ENCODE measurements at places on chromosomes 5 and 9.

DNA sequence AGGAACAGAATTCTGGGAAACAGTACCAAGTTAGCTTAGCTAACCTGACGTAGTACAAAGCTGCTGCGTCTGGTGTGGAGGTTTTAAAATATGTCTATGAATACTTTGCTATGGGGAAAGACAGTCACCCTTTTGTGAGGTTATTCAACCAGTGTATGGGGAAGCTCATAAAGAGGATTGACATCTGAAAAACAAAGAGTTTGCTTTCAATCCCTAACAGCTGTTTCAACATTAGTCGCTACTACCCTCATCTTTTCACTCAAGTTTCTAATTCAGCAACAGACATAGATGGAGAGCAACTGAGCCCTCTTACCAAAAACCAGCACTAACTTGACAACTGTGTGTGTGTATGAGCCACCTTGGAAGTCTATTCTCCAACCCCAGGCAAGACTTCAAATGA lies 7.8 kb upstream of the MSANTD3 start:
- DNase-seq = no peak

DNA sequence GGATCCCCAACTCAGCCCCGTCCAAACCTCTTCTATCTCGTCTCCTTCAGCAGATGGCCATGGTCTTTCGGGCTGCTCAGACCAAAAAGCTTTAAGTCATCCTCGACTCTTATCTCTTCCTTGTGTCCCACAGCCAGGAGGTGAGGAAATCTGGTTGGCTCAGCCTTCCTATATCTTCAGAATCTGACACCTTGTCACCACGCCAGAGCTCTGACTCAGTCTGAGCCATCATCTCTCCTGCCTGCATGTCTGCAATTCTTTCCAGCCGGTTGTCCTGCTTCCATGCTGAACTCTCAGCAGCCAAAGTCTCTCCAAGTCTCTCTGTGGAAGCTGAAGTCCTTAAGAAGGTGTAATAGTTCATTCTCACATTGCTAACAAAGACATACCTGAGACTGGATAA lies 419.3 kb upstream of the ADAMTS16 start:
- no peak for DNase-seq

- DNase-seq = no peak
Observed at GRCh38 chr5:146394486-146394885, 52.6 kb upstream of the TCERG1 start.

GRCh38 chr5:177087398-177088005 lies 787 bp downstream of the FGFR4 start:
- DNase-seq = no peak

DNA sequence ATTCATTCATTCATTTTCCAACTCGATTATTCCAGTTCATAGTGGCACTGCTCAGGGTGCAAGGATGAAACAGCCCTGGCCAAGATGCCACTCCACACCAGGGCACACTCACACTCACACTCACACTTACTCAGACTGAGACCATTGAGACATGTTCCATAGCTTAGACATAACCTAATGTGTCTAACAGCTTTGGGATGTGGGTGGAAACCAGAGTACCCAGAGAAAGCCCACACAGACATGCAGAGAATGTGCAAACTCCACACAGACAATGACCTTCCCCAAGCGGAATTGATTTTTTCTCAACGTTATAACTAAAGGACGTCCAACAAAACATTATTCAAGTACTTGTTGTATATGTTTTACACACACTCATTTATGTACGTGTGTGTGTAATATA lies 1363.5 kb downstream of the EFNA5 start:
- no peak for DNase-seq

- no peak for DNase-seq
Observed at GRCh38 chr5:174527916-174528540, 196.4 kb upstream of the MSX2 start.

GRCh38 chr5:82534986-82535385 lies 256.8 kb upstream of the RPS23 start:
- no peak for DNase-seq

DNA sequence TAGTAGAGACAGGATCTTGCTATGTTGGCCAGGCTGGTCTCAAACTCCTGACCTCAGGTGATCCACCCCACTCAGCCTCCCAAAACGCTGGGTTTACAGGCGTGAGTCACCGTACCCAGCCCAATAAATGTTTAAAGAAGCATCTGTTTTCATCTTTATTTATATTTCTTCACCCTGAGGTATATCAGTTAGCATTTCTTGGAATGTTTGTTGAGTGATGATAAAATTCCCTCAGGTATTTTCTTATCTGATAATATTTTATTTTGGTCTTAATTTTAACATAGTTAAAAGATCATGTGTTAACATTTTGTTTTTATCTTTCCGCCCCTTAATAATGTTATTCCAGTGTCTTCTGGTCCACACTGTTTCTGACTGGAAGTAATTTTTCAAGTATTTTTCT lies 839.6 kb upstream of the CDH10 start:
- DNase-seq = no peak

GRCh38 chr9:77457916-77458592 lies 190.1 kb downstream of the GNA14 start:
- DNase-seq = peak; percentile 54

- DNase-seq = no peak
Observed at GRCh38 chr9:87883990-87884389, 1.3 kb downstream of the SPATA31E1 start.

- peak; percentile 5 for DNase-seq
Observed at GRCh38 chr9:706606-707459, 134.7 kb upstream of the DMRT1 start.

DNA sequence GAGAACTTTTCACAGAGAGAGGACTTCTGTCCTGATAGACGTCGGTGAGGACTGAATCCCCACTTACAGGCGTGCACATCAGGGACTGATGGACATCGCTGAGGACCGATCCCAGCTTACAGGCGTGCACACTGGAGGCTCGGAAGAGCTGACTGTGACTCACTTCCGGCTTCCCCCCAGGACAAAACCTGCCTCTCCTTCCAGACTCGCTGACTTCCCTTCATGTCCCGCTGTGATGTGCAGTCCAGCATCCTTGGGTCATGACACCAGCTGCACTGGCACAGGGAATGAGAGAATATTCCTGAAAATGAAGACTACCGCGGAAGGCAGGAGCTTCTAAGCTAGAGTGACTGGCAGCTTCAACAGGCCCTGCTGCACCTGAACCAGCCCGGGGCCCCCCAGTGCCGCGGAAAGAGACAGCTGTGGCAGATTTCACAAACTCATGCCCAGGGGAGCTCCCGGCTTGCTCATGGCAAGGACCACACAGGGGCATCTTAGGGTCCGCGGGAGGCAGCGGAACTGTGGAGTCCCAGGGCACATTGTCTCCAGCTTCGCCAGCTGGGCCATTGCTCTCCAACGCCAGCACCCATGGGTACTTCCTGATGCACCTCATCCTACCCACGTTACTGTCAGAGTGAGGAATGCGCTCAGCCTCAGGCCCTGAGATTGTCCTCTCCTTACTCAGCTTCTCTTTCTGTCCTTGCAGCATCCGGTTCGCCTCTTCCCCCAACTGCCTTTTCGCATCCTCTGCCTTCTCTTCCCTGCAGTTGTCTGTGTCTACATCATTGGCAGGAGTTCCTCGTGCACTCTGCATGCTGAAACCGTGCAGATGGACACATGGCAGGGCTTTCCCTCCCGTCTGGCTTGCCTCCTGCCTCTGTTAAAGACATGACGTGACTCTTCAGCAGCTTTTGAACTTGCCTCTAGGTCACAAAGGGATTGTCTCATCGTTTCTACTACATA lies 29.5 kb downstream of the SURF6 start:
- DNase-seq = no peak

DNA sequence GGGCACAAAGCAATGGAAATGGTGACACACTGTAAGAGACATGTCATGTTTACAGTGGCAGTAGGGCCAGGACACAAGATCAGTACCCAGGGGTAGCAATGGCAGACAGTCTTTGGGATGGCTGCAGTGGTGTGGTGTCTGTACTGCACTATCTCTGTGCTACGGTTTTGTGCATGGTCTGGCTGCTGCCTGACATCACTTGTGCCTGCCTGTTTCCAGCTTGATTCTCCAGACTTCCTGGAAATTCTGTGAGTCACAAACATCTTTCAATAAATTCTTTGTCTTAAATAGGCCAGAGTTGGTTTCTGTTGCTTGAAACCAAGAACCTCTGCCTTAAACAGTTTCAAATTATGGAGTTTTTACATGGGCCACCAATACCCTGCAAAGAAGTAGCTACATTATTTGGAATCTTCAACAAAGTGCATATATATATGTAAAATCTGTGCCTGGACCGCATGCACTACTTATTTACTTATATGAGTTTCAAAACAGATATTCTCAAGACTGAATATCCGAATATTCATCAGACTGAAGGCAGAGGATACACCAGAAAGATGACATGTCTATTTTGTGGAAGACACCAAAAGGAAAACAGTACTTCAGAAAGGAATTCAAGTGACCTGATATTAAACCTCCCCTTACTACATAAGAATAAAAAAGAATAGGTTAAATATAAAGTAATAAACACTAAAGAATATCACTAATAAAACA lies 188.1 kb downstream of the RFX3 start:
- no peak for DNase-seq

All from stimulated activated CD4-positive, alpha-beta T cell treated with anti-CD3 and anti-CD28 coated beads, Interleukin-4, amount 100 ng/mL, for 4 hours (primary cell).